ENCODE measurements at places on chromosomes 3 and 15. TPM values are rescaled to one million over a fixed set of nuclear protein-coding genes. Genes with fewer than 3 reads are reported as not detected.

The EFL1 gene
- 29.4 TPM for total RNA-seq

The ALG1L2 gene
- total RNA-seq, result 1.4 TPM

The WDR93 gene
- not detected for total RNA-seq

The ATP2B2 gene
- not detected for total RNA-seq

The CDHR4 gene
- total RNA-seq, result 0.16 TPM

The TEX55 gene
- not detected for total RNA-seq

The FOXL2 gene
- total RNA-seq, result not detected

The FETUB gene
- total RNA-seq, result not detected

DNA sequence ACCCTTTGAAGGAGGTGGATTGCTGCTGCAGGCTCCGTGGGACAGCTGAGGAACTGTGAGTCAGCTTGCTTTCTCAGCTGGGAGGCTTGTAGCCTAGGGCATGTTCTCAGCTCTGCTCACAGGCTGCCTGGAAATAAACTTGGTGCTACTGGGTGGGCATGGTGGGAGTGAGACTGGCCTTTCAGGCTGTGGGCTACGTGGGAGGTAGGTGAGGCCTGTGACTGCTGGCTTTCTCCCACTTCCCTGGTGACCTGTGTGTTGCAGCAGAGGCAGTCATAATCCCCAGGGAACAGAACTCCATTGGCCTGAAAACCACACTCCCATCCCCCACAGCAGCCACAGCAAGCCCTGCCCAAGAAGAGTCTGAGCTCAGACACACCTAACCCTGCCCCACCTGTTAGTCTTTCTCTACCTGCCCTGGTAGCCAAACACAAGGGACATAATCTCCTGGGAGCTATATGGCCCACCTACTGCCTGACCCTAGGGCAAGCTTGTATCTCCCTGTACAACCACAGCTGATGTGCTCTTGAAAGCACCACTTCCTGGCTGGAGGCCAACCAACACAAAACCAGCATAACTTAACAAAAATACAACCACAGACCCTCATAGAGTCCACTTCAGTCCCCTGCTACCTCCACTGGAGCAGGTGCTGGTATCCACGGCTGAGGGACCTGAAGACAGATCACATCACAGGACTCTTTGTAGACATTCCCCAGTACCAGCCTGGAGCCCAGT is 236.5 kb downstream of the SQOR start:
- H3K36me3 ChIP-seq, result no peaks in the 10 kb centered on the region
- H3K27me3 ChIP-seq, result no peaks in the 10 kb centered on the region
- no peak overlapping the region for H3K4me3 ChIP-seq
- no peak for DNase-seq
- H3K27ac ChIP-seq, result no peak overlapping the region
- H3K4me1 ChIP-seq, result no peaks in the 10 kb centered on the region

DNA sequence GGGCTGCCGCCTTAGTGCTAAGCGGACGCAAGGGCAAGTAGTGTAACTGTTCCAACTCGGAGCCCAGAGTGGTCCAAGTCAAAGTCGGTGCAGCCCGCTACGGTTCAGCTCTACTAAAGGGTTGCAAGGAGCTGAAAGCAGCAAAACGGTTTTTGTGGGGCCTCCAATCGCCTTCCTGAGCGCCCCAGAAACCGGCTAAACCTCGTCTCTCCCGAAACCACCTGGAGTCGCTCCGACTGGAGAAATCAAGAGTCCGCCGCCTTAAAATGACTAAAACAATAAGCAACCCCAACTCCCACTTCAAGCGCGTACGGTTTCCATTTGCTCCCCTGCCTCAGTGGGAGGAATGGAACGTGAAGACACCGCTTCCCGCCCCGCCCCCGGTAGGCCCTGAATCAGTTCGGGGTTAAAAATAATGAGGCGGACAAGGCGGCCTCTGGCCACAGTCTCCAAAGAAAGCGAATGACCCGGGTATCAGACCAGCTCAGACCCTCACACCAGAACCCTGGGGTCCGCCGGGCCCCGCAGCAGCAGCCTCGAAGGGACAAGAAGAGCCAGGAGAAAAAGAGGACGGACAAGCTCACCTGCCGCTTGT is 401 bp downstream of the SEC11A start:
- H3K4me1 ChIP-seq, result peaks cover 46% of the 10 kb centered on the region
- H3K27ac ChIP-seq, result peak overlapping the region; percentile 94
- H3K27me3 ChIP-seq, result no peaks in the 10 kb centered on the region
- DNase-seq, result peak; percentile 61

GRCh38 chr3:149247929-149248691 is 26.5 kb upstream of the CP start:
- no peak overlapping the region for H3K4me3 ChIP-seq
- peaks cover 4% of the 10 kb centered on the region for H3K27me3 ChIP-seq
- H3K36me3 ChIP-seq, result peaks cover 2% of the 10 kb centered on the region
- peaks cover 39% of the 10 kb centered on the region for H3K4me1 ChIP-seq

DNA sequence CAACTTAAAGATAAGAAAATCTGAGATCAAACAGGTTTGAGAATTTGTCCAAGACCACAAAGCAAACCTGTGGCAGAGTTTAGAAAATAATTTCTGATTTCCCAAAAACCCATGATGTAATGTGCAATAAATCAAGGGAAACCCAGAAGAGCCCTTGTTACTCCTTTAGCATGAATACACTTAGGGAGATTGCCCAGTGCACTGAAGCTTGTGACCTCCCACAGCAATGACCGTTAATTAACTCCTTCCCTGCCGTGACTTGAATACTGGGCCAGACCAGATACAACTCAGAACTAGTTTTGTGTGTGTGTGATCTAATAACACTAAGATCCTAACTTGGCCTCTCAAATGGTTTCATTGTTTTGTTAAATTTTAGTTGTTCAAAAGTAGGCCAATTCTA is 2.5 kb downstream of the PRKAR2A start:
- H3K27me3 ChIP-seq, result no peaks in the 10 kb centered on the region
- H3K36me3 ChIP-seq, result peaks cover 13% of the 10 kb centered on the region
- no peak overlapping the region for H3K4me3 ChIP-seq
- no peak for DNase-seq
- peaks cover 27% of the 10 kb centered on the region for H3K4me1 ChIP-seq
- H3K27ac ChIP-seq, result no peak overlapping the region

DNA sequence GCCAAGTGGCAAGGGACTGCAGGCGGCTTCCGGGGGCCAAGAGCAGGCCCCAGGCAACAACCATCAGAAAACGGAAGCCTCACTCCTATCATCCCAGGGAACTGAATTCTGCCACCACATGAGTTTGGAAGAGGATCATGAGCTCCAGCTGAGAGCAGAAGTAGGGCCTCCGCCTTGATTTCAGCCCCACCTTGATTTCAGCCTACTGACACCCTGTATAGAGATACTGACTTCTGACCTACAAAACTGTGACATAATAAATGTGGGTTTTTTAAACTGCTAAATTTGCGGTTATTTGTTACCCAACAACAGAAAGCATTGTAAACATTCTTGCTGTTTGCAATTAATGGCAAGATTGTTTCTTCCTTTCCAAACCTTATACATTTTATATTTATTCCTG is 21.6 kb upstream of the RARRES1 start:
- H3K4me3 ChIP-seq, result no peak overlapping the region
- H3K27me3 ChIP-seq, result no peaks in the 10 kb centered on the region
- H3K27ac ChIP-seq, result no peak overlapping the region
- no peaks in the 10 kb centered on the region for H3K36me3 ChIP-seq
- no peak for DNase-seq

DNA sequence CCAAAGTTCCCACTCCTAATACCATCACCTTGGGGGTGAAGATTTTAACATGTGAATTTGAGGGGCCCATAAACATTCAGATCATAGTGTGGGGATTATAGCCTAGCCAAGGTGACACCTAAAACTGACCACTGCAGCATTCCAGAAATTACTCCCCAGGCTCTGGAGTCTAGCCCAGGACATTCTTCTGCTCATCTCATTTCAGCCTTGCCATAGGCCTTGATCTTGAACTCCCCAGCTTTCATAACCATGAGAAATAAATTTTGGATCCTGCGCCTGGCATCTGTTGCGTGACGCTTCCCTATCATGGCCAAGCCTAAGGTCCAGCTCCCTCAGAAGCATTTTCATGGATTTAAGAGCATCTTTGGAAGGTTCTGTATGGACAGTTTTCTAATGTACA is 502.9 kb upstream of the THBS1 start:
- H3K4me1 ChIP-seq, result no peaks in the 10 kb centered on the region
- H3K36me3 ChIP-seq, result no peaks in the 10 kb centered on the region
- peaks cover 30% of the 10 kb centered on the region for H3K27me3 ChIP-seq
- no peak overlapping the region for H3K4me3 ChIP-seq

GRCh38 chr3:117645561-117646242 is 936.1 kb downstream of the TUSC7 start:
- H3K36me3 ChIP-seq, result no peaks in the 10 kb centered on the region
- H3K4me1 ChIP-seq, result no peaks in the 10 kb centered on the region
- DNase-seq, result no peak
- H3K27ac ChIP-seq, result no peak overlapping the region
- no peak overlapping the region for H3K4me3 ChIP-seq
- no peaks in the 10 kb centered on the region for H3K27me3 ChIP-seq

GRCh38 chr15:47717036-47717612 is at the start of gene SEMA6D:
Gene SEMA6D, plus strand, starts transcription at chr15:47717505. Its CDS starts 42,294 bp downstream, at chr15:47759799.
- H3K27ac ChIP-seq, result no peak within 1 kb of the TSS
- peaks cover 56% of the 10 kb centered on the region for H3K27me3 ChIP-seq
- no peak within 1 kb of the TSS for H3K4me3 ChIP-seq
- no peak for DNase-seq
- H3K36me3 ChIP-seq, result peaks cover 2% of the 10 kb centered on the region

DNA sequence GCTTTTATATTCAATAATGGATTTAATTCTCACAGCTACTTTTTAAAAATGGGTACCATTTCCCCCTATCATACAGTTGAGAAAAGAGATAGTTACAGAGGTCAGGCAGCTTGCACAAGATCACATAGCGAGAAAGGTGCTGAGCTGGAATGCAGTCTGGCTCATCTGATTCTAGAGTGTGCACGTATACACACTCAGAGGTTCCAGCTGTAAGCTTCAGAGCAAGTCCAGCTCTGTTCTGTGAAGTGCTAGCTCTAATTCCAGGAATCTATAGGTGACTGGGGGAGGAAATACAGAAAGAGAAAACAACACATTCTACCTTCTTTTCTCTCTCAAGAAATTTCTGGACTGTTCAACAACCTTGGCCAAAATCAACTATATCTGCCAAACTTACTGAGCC is 318.7 kb downstream of the FOXP1 start:
- no peaks in the 10 kb centered on the region for H3K36me3 ChIP-seq
- no peak overlapping the region for H3K27ac ChIP-seq
- no peak overlapping the region for H3K4me3 ChIP-seq
- peaks cover 31% of the 10 kb centered on the region for H3K4me1 ChIP-seq
- no peak for DNase-seq
- no peaks in the 10 kb centered on the region for H3K27me3 ChIP-seq

- no peaks in the 10 kb centered on the region for H3K27me3 ChIP-seq
- no peak overlapping the region for H3K27ac ChIP-seq
- DNase-seq, result no peak
- H3K4me1 ChIP-seq, result peaks cover 3% of the 10 kb centered on the region
- H3K36me3 ChIP-seq, result no peaks in the 10 kb centered on the region
Measured at GRCh38 chr3:99502871-99503270, 135.5 kb upstream of the COL8A1 start.

GRCh38 chr15:67760901-67761300 is 64.4 kb upstream of the SKOR1 start:
- H3K36me3 ChIP-seq, result no peaks in the 10 kb centered on the region
- H3K4me1 ChIP-seq, result peaks cover 40% of the 10 kb centered on the region
- no peak overlapping the region for H3K4me3 ChIP-seq
- H3K27me3 ChIP-seq, result no peaks in the 10 kb centered on the region
- DNase-seq, result no peak

DNA sequence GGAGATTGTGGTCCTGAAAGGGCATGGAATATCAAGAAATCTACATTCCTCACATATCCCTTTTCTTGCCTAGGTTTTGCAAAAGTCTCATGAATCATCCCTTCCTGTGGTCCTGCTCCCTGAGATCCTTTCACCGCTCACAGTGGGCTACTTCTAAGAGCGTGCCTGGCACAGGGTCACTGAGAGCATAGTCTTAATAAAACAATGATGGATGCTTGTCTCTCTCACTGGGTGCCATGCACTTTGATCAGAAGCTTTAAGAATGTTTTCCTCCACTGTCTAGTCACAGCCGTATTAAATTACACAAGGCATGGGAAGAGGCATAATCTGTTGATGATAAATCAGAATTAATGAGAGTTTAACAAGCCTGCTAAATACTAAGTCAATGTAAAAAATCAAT is 269.7 kb upstream of the ATP10A start:
- H3K27ac ChIP-seq, result no peak overlapping the region
- no peak for DNase-seq
- no peaks in the 10 kb centered on the region for H3K4me1 ChIP-seq
- no peaks in the 10 kb centered on the region for H3K36me3 ChIP-seq

- H3K4me1 ChIP-seq, result no peaks in the 10 kb centered on the region
- no peak for DNase-seq
- no peak overlapping the region for H3K4me3 ChIP-seq
- H3K27me3 ChIP-seq, result peaks cover 5% of the 10 kb centered on the region
- H3K36me3 ChIP-seq, result no peaks in the 10 kb centered on the region
- H3K27ac ChIP-seq, result no peak overlapping the region
Measured at GRCh38 chr15:55513152-55513551, 5.1 kb upstream of the DNAAF4 start.

DNA sequence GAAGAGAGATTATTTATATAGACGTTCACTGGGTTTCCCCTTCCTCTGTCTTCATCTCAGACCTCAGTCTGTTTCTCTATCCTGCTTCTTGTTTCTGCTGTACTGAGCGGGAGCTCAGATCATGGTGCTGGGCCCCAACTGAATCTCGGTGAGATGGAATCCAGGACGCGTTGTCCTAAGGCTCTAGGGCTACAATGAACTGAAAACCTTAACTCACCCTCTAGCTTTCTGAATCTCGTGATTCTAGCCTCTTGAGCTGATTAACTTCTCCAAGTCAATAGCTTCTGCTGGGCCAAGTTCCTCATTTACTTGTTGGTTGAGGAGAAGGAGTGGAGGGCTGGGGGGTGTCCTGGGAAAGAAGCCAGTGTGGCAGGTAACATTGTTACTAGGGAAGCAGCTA is 32.7 kb upstream of the MAP3K13 start:
- no peak for DNase-seq
- H3K27ac ChIP-seq, result no peak overlapping the region
- no peak overlapping the region for H3K4me3 ChIP-seq
- no peaks in the 10 kb centered on the region for H3K36me3 ChIP-seq

- no peak overlapping the region for H3K27ac ChIP-seq
- DNase-seq, result no peak
- peaks cover 25% of the 10 kb centered on the region for H3K36me3 ChIP-seq
- no peaks in the 10 kb centered on the region for H3K27me3 ChIP-seq
Measured at GRCh38 chr3:46913644-46914043, 36.1 kb downstream of the PTH1R start.

GRCh38 chr3:45852828-45853227 is 10.9 kb upstream of the LZTFL1 start:
- H3K4me1 ChIP-seq, result peaks cover 18% of the 10 kb centered on the region
- peaks cover 18% of the 10 kb centered on the region for H3K36me3 ChIP-seq
- peaks cover 67% of the 10 kb centered on the region for H3K27me3 ChIP-seq
- no peak for DNase-seq
